ENCODE measurements at places on chromosomes 2 and 18.
A peak's percentile ranks its signal among the peaks of the same experiment; 100 is the strongest.

- DNase-seq = no peak
Measured at GRCh38 chr2:15223887-15224286, 337.2 kb downstream of the NBAS start.

GRCh38 chr2:105954891-105955290, 210.2 kb downstream of the NCK2 start:
- no peak for DNase-seq

- no peak for DNase-seq
Measured at GRCh38 chr2:44723921-44724320, 217.6 kb upstream of the SIX3 start.

DNA sequence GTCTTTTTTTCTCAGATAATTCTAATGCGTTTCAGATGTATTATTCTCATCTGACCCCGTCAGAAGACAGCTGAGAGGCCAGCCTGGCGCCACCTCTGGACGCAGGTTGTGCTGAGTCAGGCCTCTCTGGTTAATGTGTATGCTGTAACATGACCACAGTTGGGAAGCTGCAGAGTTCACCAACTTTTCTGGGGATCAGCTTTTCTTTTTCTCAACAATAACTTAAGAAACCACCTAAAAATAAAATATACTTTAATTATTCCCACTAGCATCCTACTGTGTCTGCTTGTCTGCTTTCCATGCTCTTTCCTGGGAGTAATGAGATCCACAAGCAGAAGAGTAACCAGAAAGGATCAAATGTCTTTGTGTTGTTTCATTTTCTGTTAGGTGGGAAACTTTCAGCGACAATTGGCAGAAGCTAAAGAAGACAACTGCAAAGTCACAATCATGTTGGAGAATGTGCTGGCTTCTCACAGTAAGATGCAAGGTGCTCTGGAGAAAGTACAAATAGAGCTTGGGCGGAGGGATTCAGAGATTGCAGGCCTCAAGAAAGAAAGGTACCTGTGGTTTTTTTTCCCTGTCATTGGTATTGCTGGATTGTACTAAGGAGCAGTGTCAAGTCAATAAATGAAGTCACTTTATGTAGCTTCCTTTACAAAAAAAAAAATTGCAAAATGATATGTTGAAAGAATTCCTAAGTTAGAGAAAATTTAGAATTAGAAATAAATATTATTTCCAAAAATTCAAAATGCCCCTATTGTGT, 79.8 kb downstream of the CCDC150 start:
- DNase-seq = no peak

- no peak for DNase-seq
Measured at GRCh38 chr2:181575650-181576025, 81.3 kb downstream of the CERKL start.

- DNase-seq = no peak
Measured at GRCh38 chr2:162038725-162039124, 35.3 kb downstream of the DPP4 start.

GRCh38 chr2:207253666-207254345, 88.1 kb upstream of the KLF7 start:
- no peak for DNase-seq

DNA sequence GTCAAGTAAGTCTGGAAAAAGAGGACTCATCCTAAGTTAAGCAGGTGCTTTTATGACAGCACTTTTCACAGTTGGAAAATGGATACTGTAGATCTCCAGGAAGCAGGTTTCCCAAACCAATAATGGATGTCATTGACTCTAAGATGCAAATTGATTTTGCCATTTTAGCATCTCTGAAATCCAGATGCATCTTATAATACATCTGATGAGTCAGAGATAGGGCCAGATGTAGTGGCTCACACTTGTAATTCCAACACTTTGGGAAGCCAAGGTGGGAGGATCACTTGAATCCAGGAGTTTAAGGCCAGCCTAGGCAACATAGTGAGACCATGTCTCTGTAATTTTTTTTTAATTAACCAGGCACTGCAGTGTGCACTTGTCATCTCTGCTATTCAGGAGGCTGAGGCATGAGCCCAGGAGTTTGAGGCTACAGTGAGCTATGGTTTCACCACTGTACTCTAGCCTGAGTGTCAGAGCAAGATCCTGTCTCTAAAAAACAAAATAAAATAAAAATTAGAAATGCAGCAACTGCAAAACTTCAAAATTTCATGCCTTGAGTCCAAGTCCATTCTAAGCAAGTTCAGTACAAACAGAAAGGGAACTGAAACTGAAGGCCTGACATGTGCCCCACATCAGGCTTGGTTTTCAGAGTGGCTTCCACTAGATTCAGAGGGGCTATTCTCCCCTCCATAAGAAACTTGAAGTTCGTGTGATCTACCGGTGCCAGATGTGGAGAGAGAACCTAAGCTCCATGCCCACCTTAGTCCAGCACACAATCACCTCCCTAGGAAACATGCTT, 267.8 kb upstream of the NCKAP5 start:
- no peak for DNase-seq

GRCh38 chr2:42245396-42245795, 76.2 kb downstream of the EML4 start:
- no peak for DNase-seq

GRCh38 chr2:170525566-170525900, 189.6 kb upstream of the SP5 start:
- DNase-seq = no peak

- no peak for DNase-seq
Measured at GRCh38 chr2:85596026-85596333, 435 bp downstream of the RNF181 start.

- DNase-seq = no peak
Measured at GRCh38 chr18:3709205-3709604, 259.2 kb downstream of the TGIF1 start.

- DNase-seq = no peak
Measured at GRCh38 chr2:62458671-62459081, 47.3 kb downstream of the TMEM17 start.

- no peak for DNase-seq
Measured at GRCh38 chr2:20223407-20224163, 1.3 kb downstream of the SDC1 start.

- no peak for DNase-seq
Measured at GRCh38 chr2:235744161-235744560, 250.3 kb downstream of the AGAP1 start.

GRCh38 chr2:216410550-216410949, 1.7 kb upstream of the SMARCAL1 start:
- DNase-seq = no peak

- DNase-seq = no peak
Measured at GRCh38 chr18:9558387-9559064, 55.8 kb downstream of the PPP4R1 start.

DNA sequence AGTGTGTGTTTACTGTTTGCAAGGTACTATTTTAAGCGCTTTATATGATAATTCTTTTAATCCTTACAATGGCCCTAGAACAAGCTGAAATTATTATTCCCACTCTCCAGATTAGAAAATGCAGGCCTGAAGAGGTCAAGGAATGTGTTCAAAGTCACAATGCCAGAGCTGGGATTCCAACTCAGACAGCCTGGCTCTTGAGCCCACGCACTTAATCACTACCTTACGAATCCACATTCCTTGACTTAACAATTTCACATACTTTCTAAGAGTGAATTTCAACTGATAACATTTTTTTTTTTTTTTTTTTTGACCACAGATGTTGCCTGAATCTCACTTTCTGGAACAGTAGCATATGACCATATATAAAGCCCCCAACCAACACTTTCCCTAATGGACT, 400.3 kb downstream of the NCKAP5 start:
- no peak for DNase-seq

DNA sequence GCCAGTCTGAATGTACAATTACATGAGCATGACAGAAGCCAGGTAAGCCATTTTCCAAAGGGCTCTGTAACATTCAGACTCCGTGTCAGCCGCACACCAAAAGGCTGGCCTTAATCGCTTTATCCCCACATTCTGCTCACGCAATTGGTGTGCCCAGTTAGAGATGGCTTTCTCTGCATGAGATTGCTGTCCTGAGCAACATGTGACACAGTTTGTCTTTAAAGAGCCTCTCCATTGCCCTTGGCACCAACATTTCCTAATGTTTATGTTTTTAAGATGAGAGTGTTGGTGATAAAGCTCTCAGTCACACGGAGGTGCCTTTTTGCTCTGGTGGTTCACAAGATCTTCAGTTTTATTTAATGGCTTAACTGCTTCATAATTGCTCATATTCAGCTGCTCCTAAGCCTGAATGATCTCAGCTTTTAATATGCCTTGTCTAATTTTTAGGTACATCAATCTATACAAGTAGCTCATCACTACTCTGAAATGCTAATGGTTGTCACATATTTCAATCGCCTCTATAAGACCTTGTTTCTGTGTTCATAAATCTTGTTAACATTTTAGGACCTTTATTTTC, 164.8 kb upstream of the ACVR2A start:
- no peak for DNase-seq

GRCh38 chr2:119387381-119388129, 20.8 kb downstream of the DBI start:
- peak; percentile 54 for DNase-seq

DNA sequence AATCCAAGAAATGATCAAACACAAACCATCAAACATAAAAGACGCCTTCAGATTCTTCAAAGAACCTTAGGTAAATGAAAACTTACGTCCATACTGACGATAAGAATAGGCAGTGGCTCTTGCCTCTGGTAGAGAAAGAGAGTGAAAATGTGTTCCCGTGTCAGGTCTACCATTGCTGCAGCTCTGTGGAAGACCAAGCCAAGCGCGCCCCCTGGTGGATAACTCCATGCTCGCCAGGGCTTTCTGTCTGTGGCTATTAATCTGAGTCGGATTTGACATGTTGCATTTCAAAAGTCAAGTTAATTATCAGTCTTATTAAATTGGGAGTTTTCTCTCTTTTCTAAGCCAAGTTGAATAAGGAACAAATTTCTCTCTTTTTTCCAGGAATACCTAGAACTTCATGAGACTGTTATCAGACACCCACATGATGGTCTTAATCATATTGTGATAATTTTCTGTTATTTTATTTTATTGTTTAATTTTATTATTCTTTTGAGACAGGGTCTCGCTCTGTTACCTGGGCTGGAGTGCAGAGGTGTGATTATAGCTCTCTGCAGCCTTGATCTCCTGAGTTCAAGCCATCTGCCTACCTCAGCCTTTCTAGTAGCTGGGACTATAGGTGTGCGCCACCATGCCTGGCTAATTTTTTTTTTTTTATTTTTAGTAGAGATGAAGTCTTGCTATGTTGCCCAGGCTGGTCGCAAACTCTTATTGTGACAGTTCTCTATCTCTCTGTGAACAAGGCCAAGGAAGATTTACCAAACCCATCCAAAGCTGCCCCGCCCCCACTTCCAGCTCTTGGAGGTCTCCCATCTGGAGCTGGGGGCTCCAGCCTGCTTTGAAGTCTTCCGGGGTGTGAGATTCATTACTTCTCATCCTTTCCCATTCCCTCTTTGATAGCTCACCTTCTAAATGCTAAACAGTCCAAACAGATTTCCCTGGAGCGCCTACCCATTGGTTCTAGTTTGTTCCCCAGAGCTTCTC, 15.8 kb upstream of the ZAP70 start:
- DNase-seq = peak; percentile 87

GRCh38 chr2:112195950-112196349, 57.8 kb downstream of the FBLN7 start:
- no peak for DNase-seq

DNA sequence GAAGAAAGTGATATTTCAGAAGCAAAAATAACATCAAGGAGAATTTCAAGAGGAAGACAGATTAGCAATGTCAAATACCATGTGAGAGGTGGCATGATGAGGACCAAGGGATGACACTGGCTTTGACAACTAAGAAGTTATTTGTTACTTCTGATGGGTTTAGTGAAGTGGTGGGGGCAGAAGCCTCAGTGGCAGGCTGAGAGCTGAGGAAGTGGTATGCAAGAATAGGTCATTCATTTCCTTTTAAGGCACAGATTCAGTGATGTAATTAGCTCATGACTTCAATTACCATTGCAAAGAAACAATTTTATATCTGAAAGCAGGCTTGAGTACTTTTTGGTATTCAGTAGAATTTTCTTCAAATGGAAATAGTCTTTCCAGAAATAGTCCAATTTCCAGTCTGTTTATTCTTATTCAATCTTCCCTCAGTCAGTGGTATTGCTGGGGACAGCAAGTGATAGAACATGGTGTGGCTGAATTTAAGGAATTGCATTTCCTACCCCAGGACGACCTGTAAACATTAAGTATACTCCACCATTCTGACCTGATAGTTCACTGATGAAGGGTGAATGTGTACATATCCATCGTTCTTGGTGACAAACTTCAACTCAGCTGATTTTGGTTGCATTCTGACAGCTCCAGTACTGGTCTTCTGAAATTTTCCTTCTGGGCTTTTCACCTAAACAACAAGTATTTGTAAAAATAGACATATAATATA, 28.2 kb downstream of the GEMIN6 start:
- DNase-seq = no peak

- DNase-seq = no peak
Measured at GRCh38 chr2:190447766-190448165, 39.6 kb downstream of the MFSD6 start.

DNA sequence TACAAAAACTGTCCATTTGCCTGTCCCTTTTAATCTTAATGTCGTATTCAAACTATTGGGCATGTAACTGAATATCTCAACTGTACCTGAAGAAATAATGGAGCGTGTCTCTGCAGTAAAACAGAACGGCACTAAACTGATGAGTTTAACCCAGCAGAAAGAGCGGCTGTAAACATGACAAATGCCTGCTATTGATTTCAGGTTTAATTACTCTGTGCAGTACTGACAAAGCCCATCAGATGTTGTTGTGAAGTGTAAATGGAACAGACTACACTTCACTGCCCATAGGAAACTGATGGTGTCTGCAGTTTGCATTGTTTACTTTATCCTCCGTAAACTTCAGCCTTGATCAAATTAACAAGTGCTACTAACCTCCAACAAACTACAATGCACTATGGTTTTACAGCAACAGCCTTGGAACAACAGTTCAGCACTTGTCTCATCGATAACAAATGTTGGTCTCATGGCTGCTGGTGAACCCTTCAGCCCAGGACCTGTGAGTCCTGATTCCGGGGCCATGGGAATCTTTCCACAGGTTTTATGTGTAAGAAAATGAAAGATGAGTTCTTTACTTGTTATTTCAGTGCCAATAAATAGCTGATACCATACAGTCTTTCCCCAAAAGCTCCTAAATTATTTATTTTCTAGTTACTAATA, 316.5 kb downstream of the CCDC178 start:
- no peak for DNase-seq

DNA sequence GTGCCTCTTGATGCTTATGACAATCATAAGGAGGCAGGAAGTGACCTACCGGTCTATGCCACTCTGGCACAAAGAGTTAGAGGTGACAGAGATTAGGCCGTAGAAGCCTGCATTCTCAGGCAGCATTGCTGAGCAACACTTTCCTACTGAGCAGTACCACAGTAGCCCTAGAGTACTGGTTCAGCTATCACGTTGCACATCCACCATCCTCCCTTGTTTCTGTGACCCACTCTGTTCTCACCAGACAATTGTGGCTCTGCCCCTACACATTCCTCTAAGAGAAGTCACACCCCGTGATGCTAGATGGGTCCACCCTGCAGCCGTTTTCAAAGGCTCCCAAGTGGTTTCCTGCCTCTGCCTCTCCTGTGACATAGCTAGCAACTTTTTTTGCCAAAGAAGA, 22.6 kb upstream of the SUCLG1 start:
- no peak for DNase-seq

- no peak for DNase-seq
Measured at GRCh38 chr2:147247749-147248148, 597.1 kb upstream of the ACVR2A start.

Measured in hippocampal formation (tissue), 2 donors.